ENCODE measurements at places on chromosomes 7 and 10.

GRCh38 chr10:113027574-113028455 lies 77.8 kb downstream of the TCF7L2 start:
- DNase-seq, result no peak

- DNase-seq, result no peak
These were observed 115.1 kb upstream of the ANTXRL start for GRCh38 chr10:46171661-46172060.

DNA sequence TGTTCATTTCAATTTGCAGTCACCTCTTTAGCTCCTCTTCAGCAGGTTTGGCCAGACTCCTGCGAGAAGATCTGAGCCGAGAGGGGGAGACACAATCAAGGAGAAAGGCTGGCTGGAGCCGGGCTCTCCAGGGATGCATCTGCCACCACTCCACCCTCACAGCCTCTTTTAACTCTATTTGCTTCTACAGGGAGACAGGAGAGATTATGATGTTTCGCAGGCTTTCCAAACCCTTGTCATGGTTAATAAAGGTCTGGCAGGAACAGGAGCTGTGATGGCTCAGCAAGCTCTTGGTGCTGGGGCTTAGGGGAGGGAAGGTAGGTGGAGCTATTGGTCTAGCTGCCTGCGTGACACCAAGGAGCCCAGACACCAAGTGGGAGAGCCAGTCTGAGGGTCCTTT lies 448.1 kb upstream of the PODXL start:
- DNase-seq, result no peak

GRCh38 chr10:98832738-98833137 lies 386.0 kb upstream of the HPS1 start:
- DNase-seq, result no peak

DNA sequence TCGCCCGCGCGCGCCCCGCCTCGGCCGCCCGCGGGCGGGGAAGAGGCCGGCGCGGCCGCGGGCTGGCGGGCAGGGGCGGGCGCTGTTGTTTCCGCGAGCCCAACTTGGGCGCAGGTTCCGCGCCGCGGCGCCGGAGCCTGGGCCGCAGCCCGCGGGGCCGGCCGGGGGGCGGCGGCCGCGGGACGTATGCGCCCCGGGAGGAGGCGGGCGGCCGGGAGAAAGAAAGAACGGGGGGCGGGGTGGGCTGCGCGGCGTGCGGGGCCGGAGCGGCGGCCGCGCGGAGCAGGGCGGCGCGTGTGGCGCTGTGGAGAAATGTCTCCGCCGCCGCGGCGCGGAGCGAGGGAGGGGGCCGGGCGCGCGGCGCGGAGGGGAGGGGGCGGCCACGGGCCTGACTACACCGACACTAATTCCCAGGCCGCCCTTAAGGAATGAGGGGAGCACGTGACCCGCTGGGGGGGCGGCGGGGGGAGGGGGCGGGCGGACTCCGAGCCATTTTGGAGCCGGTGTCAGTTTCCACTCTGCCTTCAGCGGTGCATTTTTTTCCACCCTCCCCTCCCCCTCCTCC lies at the start of gene BMI1:
TSS of gene BMI1 (plus strand) at position 509 of the 565 bp plus-strand sequence. CDS start 5,351 bp downstream, outside the sequence.
- peak; percentile 93 for DNase-seq

DNA sequence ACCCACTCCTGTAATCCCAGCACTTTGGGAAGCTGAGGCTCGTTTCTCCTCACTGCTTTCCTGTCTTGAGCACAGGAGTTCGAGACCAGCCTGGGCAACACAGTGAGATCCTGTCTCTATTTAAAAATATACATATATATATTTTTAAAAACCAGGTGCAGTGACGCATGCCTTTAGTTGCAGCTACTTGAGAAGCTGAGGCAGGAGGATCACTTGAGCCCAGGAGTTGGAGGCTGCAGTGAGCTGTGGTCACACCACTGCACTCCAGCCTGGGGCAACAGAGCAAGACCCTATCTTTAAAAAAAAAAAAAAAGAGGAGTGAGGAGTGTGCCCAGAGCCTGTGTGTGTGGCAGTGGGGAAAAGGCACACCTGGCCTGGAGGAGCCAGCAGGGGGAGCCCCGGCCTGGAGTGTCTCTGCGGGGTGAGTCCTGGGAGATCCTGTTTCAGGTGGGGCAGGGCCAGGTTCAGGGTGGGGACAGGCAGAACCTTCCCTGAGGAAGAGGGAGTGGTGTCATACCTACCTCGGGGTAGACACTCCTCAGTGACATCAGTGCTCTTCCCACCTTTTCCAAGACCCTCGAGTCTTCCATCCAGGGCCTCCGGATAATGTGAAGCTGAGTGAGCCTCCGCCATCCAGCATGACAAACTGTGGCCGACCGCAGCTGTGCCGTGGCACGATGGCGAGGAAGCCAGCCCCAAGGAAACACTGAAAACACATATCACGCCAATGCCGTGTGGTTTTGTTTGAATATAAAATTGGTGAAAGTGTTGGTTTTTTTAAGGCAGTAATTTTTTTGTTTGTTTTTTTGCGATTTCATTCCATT lies 9.0 kb upstream of the ARPC1B start:
- DNase-seq, result no peak

- no peak for DNase-seq
These were observed 129.5 kb upstream of the CDK1 start for GRCh38 chr10:60648761-60649160.

DNA sequence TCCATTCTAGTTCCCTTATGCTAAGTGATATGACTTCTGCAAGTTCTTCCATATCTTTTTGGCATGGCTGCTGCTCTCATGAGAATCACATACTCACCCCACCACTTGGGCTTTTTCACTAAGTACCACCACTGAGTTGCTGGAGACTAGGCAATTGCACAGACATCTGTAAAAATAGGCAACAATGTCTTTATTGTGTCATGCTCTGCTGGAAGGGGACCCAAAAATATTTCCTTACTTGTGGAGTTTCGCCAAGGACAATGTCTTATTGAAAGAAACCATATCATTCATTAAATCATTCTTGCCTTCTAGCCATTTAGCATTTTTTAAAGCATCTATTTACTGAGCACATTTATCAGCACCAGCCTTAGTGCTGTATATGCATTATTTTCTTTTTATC lies 17.4 kb upstream of the ASZ1 start:
- DNase-seq, result no peak

- DNase-seq, result no peak
These were observed 41.5 kb downstream of the GATA3 start for GRCh38 chr10:8095959-8096358.

- DNase-seq, result no peak
These were observed 231.3 kb upstream of the MKLN1 start for GRCh38 chr7:131096267-131096927.

GRCh38 chr10:117374506-117375359 lies 507 bp downstream of the PDZD8 start:
- peak; percentile 66 for DNase-seq

GRCh38 chr7:132915647-132916046 lies 166.2 kb downstream of the CHCHD3 start:
- DNase-seq, result no peak

- peak; percentile 78 for DNase-seq
These were observed 51.0 kb upstream of the NKX6-2 start for GRCh38 chr10:132836832-132837540.

DNA sequence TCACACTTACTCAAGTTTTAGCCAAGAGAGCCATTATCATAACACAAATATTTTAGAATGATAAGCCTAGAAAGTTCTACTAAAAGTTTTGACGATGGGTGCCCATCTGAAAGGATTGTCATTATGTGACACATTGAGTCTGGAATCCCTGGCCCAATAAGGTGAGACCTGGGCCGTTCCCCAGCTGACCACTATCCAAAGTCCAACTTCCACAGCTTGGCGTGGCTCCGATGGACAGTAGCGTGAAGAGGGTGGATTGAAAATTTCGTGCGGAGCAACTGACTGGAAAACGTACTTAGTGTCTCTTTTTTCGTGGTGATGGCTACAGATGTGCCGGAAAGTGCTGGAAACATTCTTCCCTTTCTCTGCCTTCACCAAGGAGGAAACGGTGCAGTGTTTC lies 439.0 kb upstream of the ZMIZ1 start:
- no peak for DNase-seq

DNA sequence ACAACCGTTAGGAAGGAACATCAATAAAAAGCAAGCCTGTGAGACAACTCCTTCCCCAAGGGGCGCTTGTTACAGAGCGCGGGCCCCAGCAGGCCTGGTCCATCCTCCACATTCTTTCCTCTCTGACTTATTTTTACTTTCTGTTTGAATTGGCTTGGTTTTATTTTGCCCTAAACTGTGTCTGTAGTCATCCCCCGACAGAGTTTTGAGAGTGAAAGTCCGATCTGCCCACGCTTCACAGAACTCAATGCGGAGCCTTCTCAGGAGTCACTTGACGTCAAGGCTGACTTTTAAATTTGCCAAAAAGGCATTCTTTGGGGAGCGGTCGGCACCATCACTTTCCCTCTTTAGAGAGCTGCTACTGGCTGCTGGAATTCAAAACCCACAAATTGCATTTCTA lies 150.1 kb upstream of the KLF6 start:
- DNase-seq, result peak; percentile 63

GRCh38 chr7:154858836-154859537 lies 143.9 kb downstream of the PAXIP1 start:
- DNase-seq, result no peak

- no peak for DNase-seq
These were observed 211.4 kb upstream of the KLF14 start for GRCh38 chr7:130945411-130945811.

DNA sequence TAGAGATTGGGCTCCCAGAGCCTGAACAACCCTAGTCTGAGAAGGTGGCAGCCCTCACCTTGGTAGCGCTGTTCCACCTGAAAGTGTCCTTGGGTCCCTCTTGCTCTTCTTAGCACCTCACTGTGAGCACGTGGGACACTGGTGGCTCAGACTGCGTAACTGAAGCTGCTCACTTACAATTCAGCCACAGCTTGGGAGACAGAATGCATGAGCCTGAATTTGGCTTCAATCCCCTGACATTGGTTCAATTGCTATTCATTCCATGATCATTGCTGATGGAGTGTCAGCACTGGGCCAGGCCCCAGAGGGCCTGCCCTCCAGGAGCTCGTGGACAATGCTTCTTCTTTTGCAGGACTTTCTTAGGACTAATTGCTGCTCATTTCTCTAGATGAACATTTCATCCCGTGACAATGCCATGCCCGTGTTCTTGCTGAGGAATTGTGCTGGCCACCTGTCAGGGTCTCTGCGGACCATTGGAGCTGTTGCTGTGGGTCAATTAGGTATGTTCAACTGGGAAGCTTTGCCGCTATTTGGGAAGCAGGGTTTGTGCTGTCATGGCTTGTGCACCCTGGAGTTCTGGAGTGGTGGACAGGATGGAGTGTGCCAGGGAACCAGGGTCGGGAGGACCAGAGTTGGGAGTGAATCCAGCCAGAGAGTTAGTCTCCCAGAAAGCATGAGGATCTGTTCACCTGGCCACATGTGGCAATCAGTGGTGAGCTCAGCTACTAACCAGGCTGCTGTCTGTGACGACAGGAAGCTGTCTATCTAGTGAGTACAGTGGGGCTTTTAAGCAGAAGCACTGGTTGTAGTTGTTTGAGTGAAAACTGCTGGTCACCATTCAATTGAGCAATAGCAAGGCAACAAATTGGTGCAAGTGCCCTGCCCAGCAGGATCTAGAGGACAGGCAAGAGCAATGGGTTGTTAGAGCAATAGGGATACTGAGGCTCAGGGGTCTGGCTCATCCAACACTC lies 105.1 kb downstream of the WDFY4 start:
- DNase-seq, result no peak

GRCh38 chr7:113649556-113649955 lies 269.3 kb downstream of the PPP1R3A start:
- no peak for DNase-seq

DNA sequence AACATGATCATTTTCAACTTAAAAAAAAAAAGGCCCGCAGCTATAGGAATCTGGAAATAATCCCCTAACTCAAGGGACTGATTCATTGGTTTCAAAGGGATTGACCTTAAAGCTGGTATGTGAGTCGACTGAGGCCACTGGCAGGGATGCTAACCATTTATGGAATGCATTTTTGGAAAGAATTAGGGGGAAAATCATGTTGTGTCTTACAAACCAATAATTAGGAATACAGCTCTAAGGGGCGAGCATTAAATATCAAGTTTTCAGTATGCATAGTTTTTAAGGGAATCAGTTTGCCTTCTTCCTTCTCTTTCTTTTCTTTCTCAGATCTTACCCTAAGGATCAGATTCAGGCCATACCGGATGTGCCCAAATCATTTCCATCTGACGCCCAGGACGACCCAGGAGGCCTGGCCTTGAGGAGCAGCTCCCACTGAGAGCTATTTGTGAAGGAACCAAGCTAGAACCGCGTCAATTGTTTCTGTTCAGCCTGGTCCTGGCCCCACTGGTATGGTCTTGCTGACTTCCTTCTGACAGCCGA lies 48.7 kb downstream of the BPGM start:
- DNase-seq, result no peak

DNA sequence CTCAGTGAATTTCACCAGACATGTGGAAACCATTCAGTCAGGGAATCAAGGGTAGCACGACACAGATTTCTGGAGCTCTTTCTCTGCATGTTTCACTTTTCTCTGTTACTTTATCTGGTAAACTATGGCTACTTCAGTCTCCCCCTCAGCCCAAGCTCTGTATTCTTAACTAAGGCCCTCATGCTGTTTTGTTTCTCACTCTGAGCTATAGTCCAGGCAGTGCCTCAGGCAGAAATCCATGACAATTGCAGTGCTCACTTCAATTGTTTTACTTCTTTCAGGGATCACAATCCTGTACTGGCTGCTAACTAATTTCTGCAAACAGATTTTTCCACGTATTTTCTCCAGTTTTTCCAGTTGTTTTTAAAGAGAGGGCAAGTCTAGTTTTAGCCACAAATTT lies 1599.9 kb upstream of the LRRTM3 start:
- no peak for DNase-seq

DNA sequence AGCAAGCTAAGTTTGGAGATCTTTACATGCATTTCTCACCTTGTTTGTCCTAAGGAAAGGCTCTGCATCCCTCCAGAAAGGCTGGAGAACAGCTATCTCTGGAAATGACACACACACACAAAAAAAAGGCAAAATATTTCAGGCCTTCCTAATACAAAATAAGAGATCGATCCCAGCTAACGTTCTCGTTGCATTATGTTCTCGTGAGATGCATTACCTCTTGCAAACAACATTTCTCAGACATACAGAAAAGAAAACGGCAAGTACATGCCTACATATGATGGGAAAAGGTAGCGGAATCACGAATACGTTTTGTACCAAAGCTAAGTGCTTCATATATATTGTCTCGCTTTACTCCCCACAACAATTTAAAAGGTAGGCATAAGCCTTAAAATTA lies 488 bp downstream of the MTERF1 start:
- no peak for DNase-seq

GRCh38 chr7:3280445-3280844 lies 20.6 kb upstream of the SDK1 start:
- DNase-seq, result no peak

GRCh38 chr7:32611201-32612099 lies 116.2 kb downstream of the AVL9 start:
- DNase-seq, result no peak

DNA sequence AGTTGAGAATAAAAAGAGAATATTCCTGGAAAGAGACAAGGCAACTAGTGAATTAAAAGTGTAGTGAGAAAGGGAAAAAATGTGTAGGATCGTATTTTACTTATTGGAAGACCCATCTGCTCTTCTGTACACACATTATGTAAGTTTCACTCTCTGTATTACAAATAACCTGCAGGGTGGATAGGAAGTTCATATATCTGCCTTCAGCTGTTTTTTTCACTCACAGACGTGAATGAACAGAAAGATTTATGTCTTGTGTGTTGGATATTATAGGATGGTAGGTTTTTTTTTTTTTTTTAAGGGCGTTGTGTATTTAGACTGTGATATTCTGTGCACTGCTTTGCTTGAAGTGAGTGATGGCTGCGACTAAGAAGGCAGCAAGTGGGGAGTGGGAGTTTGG lies 266.5 kb downstream of the AUTS2 start:
- DNase-seq, result no peak

GRCh38 chr7:100369105-100369504 lies 4.2 kb upstream of the PILRA start:
- DNase-seq, result peak; percentile 90

- no peak for DNase-seq
These were observed 282.6 kb downstream of the CAMK1D start for GRCh38 chr10:12631787-12632562.
